H9 (cell line): ENCODE measurements at places on chromosomes 13 and 19. TPM values are rescaled to one million over a fixed set of nuclear protein-coding genes. Genes with fewer than 3 reads are reported as not detected.

The LHB gene
- not detected in 2 replicates for total RNA-seq

The CGB1 gene
- total RNA-seq = not detected in 2 replicates

DNA sequence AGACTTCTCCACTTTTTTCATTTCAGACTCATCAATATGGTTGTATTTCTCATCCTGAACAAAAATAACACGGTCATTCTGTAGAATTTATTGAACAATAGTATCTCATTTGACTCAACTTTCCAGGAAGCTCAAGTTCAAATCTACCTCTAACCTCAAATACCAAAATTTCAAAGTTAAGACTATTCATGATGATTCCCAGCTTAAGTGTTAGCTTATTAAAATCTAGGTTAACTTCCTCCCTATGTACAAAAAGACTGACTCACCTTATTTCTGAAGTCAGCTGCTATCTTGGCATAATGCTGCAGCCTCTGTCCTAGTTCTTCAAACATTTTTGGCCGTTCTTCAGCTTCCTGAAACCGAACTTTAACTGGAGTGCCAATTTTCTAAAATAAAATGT lies 23.2 kb downstream of the HSPH1 start:
- DNase-seq = no peak
- no peaks in the 10 kb centered on the region for H3K27me3 ChIP-seq
- H3K36me3 ChIP-seq = peaks cover 27% of the 10 kb centered on the region; the same call in 2 of the 3 replicates
- no peak overlapping the region for H3K4me3 ChIP-seq

- no peaks in the 10 kb centered on the region for H3K36me3 ChIP-seq
- DNase-seq = no peak
- no peak overlapping the region for H3K4me3 ChIP-seq
- H3K27ac ChIP-seq = no peak overlapping the region
- H3K27me3 ChIP-seq = no peaks in the 10 kb centered on the region
These were observed 104.4 kb downstream of the ZNF486 start for GRCh38 chr19:20271215-20271926.

GRCh38 chr13:51278426-51279130 lies 56.4 kb downstream of the FAM124A start:
- no peaks in the 10 kb centered on the region for H3K27me3 ChIP-seq
- H3K4me3 ChIP-seq = no peak overlapping the region
- H3K27ac ChIP-seq = no peak overlapping the region
- H3K4me1 ChIP-seq = peaks cover 2% of the 10 kb centered on the region; the same call in 1 of the 2 replicates
- H3K36me3 ChIP-seq = peaks cover 37% of the 10 kb centered on the region
- no peak for DNase-seq

The LILRB1 gene
- total RNA-seq = not detected in 2 replicates

GRCh38 chr19:55333870-55334269 lies 5.8 kb upstream of the KMT5C start:
- H3K27ac ChIP-seq = no peak overlapping the region
- H3K4me3 ChIP-seq = no peak overlapping the region
- DNase-seq = no peak
- H3K27me3 ChIP-seq = no peaks in the 10 kb centered on the region; the same call in 1 of the 2 replicates
- no peaks in the 10 kb centered on the region for H3K36me3 ChIP-seq
- no peaks in the 10 kb centered on the region; the same call in 1 of the 2 replicates for H3K4me1 ChIP-seq

- peaks cover 7% of the 10 kb centered on the region; the same call in 1 of the 3 replicates for H3K36me3 ChIP-seq
- DNase-seq = no peak
- no peaks in the 10 kb centered on the region for H3K27me3 ChIP-seq
- no peaks in the 10 kb centered on the region for H3K4me1 ChIP-seq
- no peak overlapping the region for H3K4me3 ChIP-seq
These were observed 20.1 kb upstream of the MRI1 start for GRCh38 chr19:13744174-13744573.

The OR7C1 gene
- not detected in 2 replicates for total RNA-seq

DNA sequence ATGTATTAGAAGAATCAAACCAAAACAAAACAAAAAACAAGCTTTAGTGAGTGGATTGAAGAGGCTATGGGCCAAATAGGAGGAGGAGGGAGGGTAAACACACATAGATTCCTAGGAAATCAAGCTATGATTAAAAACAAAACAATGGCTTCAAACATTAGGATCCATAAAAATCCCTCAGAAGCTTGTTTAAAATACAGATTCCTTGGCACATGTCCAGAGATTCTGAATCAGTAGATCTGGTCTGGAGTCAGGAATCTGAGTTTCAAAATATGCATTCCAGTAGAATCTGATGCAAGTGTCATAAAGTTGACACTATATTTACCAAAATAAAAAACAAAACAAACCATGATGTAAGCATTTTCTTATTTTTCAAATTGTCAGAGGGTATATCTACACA lies 692.8 kb upstream of the SGCG start:
- H3K4me1 ChIP-seq = no peaks in the 10 kb centered on the region
- no peak for DNase-seq
- H3K4me3 ChIP-seq = no peak overlapping the region
- no peaks in the 10 kb centered on the region for H3K27me3 ChIP-seq
- H3K27ac ChIP-seq = no peak overlapping the region

The KLK10 gene
- total RNA-seq = 1.3 and 1.4 TPM in 2 replicates

- H3K27me3 ChIP-seq = no peaks in the 10 kb centered on the region
- peaks cover 32% of the 10 kb centered on the region for H3K36me3 ChIP-seq
- H3K4me3 ChIP-seq = peak within 1 kb of the TSS; percentile 95
These were observed at the start of gene ZNF625 for GRCh38 chr19:12156223-12157058. TSS of gene ZNF625 (minus strand) at chr19:12156734. CDS start at chr19:12156558, 176 bp downstream.

The ZNF681 gene
- total RNA-seq = 10.4 and 12.5 TPM in 2 replicates

GRCh38 chr13:36815062-36815461 lies 4.0 kb upstream of the RFXAP start:
- DNase-seq = no peak
- H3K4me3 ChIP-seq = no peak overlapping the region
- H3K36me3 ChIP-seq = no peaks in the 10 kb centered on the region; the same call in 1 of the 2 replicates
- no peaks in the 10 kb centered on the region for H3K27me3 ChIP-seq
- H3K4me1 ChIP-seq = no peaks in the 10 kb centered on the region; the same call in 1 of the 2 replicates

DNA sequence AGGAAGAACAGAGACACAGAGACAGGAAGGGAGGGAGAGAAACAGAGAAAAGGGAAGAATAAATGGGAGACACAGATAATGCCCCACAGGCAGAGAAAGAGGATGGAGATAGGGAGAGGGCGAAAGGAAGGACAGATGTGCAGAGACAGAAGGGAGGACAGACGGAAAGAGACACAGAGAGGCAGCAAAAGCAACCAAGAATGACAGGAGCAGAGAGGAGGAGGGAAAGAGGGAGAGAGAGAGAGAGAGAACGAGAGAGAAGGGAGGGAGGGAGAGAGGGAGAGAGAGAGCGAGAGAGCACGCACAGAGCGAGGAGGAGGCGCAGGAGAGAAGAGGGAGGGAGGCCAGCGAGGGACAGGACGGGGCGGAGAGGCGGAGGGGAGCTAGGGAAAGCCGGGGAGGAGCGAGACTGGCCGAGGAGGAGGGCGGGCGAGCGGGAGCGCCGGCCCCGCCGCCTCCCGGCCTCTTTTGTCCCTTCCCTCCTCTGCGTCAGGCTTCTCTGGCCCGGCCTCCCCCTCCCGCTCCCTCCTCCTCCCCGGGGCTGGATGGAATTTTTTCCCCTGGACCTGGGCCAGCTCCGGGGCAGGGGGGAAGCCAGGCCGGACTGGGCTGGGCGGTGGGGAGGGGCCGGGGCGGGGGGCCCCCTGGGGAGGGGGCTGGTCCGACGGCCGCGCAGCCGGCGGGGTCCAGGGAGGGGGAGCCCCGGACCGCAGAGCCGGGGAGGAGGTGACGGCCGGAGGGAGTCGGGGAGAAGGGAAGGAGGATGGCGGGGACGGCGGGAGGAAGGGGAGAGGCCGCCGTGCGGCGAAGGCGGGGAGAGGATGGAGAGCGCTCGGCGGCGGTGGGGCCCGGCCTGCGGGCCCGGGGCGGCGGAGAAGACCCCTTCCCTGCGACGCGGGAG lies 4.2 kb upstream of the SPACA6 start:
- H3K36me3 ChIP-seq = peaks cover 4% of the 10 kb centered on the region; the same call in 2 of the 3 replicates
- H3K4me1 ChIP-seq = no peaks in the 10 kb centered on the region
- peak overlapping the region; percentile 87 for H3K4me3 ChIP-seq
- DNase-seq = peak; percentile 87
- no peak overlapping the region for H3K27ac ChIP-seq

DNA sequence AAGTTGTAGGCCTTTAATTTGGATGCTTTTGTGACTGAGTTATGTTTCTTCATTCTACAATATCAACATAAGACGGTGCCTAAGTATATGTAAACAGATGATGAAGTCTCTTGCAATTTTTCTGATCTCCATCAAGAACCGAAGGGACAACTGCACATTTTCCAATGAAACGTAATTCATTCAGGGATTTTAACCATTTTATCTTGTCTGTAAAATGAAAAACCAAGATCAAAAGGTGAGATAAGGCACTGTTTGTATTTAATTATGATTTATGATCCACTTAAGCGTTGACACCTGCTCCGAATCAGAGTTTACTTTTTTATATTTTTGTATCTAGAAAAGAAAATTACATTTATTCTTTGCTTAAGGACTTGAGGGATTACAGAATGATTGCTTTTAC lies 556.8 kb upstream of the ARGLU1 start:
- H3K27me3 ChIP-seq = no peaks in the 10 kb centered on the region
- no peak overlapping the region for H3K27ac ChIP-seq
- H3K36me3 ChIP-seq = peaks cover 17% of the 10 kb centered on the region
- no peak for DNase-seq
- H3K4me1 ChIP-seq = no peaks in the 10 kb centered on the region

The EDNRB gene
- total RNA-seq = 6.6 TPM in 2 replicates

The KIR2DL4 gene
- total RNA-seq = not detected in 2 replicates

GRCh38 chr13:36214163-36214921 lies at the start of gene SOHLH2:
TSS of gene SOHLH2 (minus strand) at chr13:36214556. CDS start at chr13:36214526, 30 bp downstream.
- no peak for DNase-seq
- no peak within 1 kb of the TSS for H3K4me3 ChIP-seq
- H3K4me1 ChIP-seq = peaks cover 7% of the 10 kb centered on the region; the same call in 1 of the 2 replicates
- H3K27ac ChIP-seq = no peak within 1 kb of the TSS
- H3K27me3 ChIP-seq = no peaks in the 10 kb centered on the region

DNA sequence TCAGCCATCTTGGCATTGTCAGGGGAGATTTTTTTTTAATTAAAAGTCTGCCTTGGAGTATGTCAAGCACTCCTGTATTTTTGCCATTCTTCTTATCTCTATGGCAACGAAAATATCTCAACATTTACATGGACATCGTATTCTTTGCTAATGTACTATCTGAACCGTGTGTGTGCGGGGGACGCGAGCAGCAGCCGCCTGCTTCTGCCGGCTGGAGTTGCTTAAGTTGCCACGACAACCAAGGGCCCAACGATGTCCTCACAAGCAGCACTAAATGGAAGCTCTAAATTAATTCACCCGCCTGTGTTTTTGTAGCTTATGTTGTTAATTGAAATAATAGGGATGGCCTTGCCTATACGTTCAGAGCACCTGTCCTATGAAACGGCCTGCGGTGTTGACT lies 309.5 kb downstream of the TEX29 start:
- no peak overlapping the region for H3K4me3 ChIP-seq
- H3K36me3 ChIP-seq = no peaks in the 10 kb centered on the region
- H3K27ac ChIP-seq = no peak overlapping the region
- peaks cover 11% of the 10 kb centered on the region; the same call in 1 of the 2 replicates for H3K4me1 ChIP-seq
- no peaks in the 10 kb centered on the region for H3K27me3 ChIP-seq

GRCh38 chr19:3276341-3276799 lies 51.9 kb downstream of the CELF5 start:
- 0 out of 2 replicates have a peak, but pooled peaks cover 3% of the 10 kb centered on the region for H3K4me1 ChIP-seq
- peak; percentile 99 for DNase-seq
- peak overlapping the region; percentile 49 for H3K4me3 ChIP-seq
- H3K27ac ChIP-seq = no peak overlapping the region

The CKM gene
- 0.13 TPM in 1 of 2 replicates, not detected in the other for total RNA-seq

- H3K27me3 ChIP-seq = no peaks in the 10 kb centered on the region
- H3K4me3 ChIP-seq = no peak overlapping the region
- DNase-seq = no peak
- no peaks in the 10 kb centered on the region for H3K36me3 ChIP-seq
These were observed 113.0 kb downstream of the MRPL57 start for GRCh38 chr13:21289475-21289874.

- no peaks in the 10 kb centered on the region for H3K4me1 ChIP-seq
- no peaks in the 10 kb centered on the region for H3K36me3 ChIP-seq
- no peak overlapping the region for H3K4me3 ChIP-seq
- H3K27ac ChIP-seq = no peak overlapping the region
- DNase-seq = no peak
These were observed 417.1 kb downstream of the ITGBL1 start for GRCh38 chr13:101869553-101869952.

The ZNF699 gene
- total RNA-seq = 4.1 and 4.2 TPM in 2 replicates

DNA sequence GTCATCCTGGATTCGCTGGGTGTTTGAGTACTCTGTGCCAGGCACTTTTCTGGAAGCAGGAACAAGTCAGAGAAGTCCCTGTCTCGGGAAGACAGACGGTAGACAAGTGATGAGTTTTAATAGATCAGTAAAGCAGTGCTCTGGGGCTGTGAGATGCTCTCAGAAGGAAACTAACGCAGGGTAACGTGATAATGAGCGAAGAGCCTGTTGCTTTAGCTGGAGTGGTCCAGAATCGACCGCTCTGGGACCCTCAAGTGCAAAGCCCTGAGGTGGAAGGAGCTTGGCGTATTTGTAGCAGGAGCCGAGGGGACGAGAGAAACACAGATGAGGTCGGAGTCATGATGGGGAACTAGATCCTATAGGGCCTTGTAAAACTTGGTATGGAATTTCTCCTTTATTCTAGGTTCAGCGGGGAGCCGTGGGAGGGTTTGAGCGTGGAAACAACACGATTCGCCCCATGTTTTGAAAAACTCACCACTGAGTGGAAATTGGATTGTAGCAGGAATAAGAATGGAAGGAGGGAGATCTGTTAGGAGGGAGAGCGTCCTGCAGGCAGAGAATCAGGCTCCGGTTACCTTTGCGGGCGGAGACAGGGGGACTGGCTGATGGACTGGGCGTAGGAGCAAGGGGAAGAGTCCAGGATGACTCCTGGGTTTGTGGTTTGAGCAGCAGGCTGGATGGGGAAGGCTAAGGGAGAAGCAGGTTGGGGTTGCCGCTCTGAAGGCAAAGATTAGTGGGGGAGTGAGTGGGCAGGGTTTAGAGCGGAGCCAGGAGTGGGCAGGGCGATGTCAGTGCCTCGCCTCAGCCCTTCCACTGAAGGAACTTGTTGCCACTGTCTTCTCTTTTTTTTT lies 763 bp downstream of the POLD1 start:
- no peaks in the 10 kb centered on the region for H3K4me1 ChIP-seq
- no peak overlapping the region for H3K27ac ChIP-seq
- H3K4me3 ChIP-seq = peak overlapping the region; percentile 94
- no peaks in the 10 kb centered on the region for H3K27me3 ChIP-seq

- H3K4me3 ChIP-seq = no peak overlapping the region
- H3K27me3 ChIP-seq = peaks cover 2% of the 10 kb centered on the region; the same call in 1 of the 2 replicates
- no peaks in the 10 kb centered on the region for H3K36me3 ChIP-seq
- no peaks in the 10 kb centered on the region; the same call in 1 of the 2 replicates for H3K4me1 ChIP-seq
- no peak overlapping the region for H3K27ac ChIP-seq
These were observed 1.9 kb upstream of the LMTK3 start for GRCh38 chr19:48513289-48514122.

The LRRC8E gene
- total RNA-seq = 4.6 and 4.8 TPM in 2 replicates

The ADAMTSL5 gene
- 1.4 and 1.5 TPM in 2 replicates for total RNA-seq

The ATP11A gene
- 61.6 and 65.3 TPM in 2 replicates for total RNA-seq

GRCh38 chr13:94799299-94799698 lies 87.0 kb upstream of the SOX21 start:
- H3K27ac ChIP-seq = no peak overlapping the region
- no peaks in the 10 kb centered on the region for H3K36me3 ChIP-seq
- no peak for DNase-seq
- no peak overlapping the region for H3K4me3 ChIP-seq
- no peaks in the 10 kb centered on the region for H3K27me3 ChIP-seq
- H3K4me1 ChIP-seq = no peaks in the 10 kb centered on the region

The HCN2 gene
- 3.7 and 4.1 TPM in 2 replicates for total RNA-seq

GRCh38 chr13:76707360-76707759 lies 178.8 kb downstream of the KCTD12 start:
- no peaks in the 10 kb centered on the region for H3K27me3 ChIP-seq
- no peaks in the 10 kb centered on the region for H3K4me1 ChIP-seq
- H3K4me3 ChIP-seq = no peak overlapping the region
- no peak overlapping the region for H3K27ac ChIP-seq
- H3K36me3 ChIP-seq = no peaks in the 10 kb centered on the region

The KLK14 gene
- 0.26 and 0.46 TPM in 2 replicates for total RNA-seq

The ERCC2 gene
- 94.4 and 98.7 TPM in 2 replicates for total RNA-seq
